NCI-H510A treated with DMSO at 0.1 percent for 48 hours (cell line): ENCODE measurements at places on chromosomes 3 and 15.

GRCh38 chr15:92989470-92989869 lies 89.3 kb downstream of the CHD2 start:
- no peak for DNase-seq

- no peak for DNase-seq
These were observed 115.1 kb downstream of the LIPC start for GRCh38 chr15:58546635-58547627.

DNA sequence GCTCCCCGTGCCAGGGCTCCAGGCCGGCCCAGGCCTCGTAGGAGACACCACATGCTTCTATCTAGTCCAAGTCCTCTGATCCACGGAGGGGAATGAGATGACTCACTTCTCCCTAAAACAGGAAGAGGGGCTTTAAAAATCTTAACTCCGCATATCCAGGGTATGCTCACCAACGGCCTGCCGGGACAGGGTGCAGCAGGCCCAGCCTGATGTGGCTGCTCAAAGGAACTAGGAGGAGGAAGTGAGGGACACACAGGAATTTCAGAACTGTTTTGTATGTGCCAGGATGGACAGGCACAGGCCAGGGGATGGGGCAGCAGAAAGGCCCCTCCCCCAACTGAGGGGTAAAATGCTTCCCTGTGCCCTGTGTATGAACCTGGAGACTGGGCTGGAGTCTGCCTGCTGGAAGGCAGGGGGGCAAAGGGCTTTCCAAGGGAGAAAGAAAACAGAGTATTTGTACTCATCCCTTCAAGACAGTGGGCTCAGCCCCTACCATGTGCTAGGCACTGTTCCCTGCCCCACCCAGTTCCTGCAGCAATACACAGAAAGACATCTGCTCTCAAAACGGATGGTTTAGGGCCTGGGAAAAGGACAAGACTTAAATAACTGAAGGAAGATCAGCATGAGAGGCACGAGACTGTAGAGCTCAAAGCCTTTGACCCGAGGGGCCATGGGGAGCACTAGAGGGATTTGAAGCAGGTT lies 22.1 kb downstream of the CHDH start:
- DNase-seq, result no peak

GRCh38 chr3:9815986-9816385 lies 5.9 kb downstream of the TTLL3 start:
- no peak for DNase-seq

DNA sequence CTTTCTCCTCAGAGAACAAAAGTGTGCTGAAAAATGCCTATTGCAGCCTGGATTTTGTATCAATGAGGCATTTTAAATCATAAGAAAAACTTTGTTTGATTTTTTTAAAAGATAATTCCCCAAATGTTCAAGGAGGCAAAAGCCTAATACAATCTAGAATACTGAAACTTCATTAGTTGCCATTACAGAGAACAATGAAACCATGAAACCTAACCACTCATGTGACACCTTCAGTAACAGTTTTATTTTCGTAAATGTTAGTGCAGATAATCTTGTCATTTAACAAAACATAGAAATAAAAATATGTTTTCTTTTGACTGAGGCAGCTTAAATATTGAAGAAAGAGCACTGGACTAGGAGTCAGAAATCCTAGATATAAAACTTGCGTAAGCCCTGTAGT lies 655.9 kb downstream of the RBMS3 start:
- no peak for DNase-seq

- no peak for DNase-seq
These were observed 730.6 kb upstream of the NECTIN3 start for GRCh38 chr3:110341047-110341446.

DNA sequence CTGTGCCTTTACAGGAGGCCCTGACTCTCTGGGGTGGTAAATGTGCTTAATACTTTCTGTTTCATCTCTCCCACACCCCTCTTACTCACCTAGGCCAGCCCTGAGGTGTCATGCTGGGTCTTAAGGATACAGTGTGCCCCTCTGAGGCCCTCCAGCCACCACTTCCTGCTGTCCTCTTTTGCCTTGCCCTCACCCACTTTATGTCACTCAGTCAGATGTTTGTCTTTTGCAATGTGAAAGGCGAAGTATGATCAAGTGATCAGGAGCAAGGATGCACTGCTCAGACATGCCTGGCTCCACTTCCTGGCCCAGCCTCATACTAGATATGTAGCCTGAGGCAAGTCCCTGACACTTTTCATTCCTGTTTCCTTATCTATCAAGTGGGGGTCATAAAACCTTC lies 339.0 kb upstream of the NR2E3 start:
- DNase-seq, result no peak

DNA sequence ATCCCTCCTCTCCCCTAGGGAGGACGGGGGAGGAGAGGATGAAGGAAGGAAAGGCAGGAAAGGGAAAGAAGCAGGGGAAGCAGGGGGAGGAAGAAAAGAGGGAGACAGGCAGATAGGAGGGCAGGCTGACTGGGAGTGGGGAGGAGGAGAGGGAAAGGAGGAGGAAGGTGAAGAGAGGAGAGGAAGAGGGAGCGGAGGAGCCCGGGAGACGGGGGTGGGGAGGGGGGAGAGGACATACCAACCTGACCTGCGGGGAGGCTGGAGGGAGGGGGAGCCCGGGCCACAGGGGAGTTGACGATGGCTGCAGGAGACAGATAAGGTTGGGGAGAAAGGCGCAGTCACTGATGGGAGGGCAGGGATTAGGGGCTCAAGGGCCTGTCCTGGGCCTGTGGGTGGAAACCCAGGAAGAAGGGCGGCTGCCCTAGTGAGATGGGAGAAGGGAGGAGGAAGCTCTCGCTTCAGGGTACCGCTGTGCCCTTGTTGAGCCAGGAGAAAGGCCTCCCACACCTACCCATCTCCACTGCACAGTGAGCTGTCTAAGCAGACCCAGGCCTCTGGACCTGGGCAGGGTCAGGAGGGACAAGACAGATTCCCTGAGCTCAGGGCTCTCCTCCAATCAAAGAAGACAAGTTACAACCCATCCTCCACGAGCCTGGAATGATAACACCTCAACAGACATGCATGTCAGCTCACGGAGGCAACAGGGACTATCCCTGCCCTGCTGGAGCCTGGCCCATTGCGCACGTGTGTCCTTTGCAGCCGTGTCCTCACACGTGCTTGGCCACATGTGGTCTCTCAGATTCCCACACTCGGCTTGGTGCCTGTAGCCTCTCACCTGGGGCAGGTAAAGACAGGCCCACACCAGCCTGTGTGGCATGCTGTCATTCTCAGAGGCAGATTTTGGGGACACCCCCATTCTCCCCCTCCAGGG lies 27.9 kb downstream of the C3orf18 start:
- DNase-seq, result no peak

GRCh38 chr15:74584779-74585178 lies 30.9 kb upstream of the CLK3 start:
- no peak for DNase-seq

- no peak for DNase-seq
These were observed 1.9 kb downstream of the SETD5 start for GRCh38 chr3:9399337-9399703.

DNA sequence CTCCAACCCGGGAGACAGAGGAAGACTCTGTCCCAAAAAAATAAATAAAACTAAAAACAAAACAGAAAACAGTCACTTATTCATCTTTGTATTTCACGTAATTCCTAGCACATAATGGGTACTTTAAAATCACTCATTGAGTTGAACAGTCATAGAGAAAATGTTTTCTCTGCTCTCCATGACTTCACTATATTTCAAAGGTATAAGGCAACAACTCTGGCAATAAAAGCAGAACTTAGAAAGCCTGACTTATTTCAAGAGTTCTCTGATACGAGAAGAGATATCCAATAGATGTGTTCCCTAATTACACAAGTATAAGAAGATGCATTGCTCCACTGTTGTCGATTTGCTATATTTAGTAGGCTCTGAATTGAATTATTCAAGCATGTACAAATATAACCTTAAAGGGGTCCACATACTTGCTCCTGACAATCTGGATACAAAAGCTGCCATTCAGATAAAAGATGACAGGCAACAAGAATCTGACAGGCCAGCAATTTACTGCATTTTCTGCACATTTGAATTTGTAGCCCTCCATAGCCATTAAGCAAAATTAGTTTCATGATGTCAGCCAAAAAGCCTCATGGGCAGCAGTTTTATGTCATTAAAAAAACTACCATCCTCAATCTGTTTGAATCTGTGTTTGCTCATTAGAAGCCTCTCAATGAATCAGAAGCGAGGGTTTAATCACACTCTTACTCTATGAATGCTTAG lies 47.9 kb downstream of the PEAK1 start:
- no peak for DNase-seq

DNA sequence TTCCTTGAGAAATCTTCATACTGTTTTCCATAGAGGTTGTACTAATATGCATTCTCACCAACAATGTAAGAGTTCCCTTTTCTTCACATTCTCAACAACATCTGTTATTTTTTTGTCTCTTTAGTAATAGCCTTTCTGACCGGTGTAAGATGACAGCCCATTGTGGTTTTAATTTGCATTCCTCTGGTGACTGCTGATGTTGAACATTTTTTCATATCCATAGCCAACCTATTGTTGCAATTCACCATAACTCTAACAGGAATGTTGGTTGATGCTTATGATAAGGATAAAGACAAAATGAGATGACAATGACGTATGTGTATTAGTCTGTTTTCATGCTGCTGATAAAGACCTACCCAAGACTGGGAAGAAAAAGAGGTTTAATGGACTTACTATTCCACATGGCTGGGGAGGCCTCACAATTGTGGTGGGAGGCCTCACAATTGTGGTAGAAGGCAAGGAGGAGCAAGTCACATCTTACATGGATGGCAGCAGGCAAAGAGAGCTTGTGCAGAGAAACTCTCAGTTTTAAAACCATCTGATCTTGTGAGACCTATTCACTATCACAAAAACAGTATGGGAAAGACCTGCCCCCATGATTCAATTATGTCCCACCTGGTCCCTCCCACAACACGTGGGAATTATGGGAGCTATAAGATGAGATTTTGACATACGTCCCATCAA lies 37.6 kb upstream of the RHCG start:
- no peak for DNase-seq

DNA sequence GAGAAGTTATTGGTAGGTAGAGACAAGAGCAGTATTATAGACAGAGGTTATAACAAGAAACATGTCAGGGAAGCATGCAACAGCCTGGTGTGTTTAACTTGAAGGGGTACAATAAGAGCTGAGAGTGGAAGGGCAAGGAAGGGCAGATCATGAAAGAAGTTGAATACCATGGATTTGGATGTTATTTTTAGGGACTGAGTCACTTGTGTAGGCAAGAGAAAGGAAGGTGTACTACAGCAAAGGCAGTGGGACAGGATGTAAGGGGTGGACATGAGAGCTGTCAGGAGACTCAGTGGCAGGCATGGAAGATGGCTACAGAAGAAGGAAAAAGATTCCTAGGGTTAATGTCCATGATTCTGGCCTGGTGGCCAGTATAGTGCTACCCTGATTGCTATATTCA lies 66.4 kb downstream of the TFG start:
- DNase-seq, result no peak

- no peak for DNase-seq
These were observed 40.8 kb upstream of the PRR23E start for GRCh38 chr3:127151992-127152650.

DNA sequence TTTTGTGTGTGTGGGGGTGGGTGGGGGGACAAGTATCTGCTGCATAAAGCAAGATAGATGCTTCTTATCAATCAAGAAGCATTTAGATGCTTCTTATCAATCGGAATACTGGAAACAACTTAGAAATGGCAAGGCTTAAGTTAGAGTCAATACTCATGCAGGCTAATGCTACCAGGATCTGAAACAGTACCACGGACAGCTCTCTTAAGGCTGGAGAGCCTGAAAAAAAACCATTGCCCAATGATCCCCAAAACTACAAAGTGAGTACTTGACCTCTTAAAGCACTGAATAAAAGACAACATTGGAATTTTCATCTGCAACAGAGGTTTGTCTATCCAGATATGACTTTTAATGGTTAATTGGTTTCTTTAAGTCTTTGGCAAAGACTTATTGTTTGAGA lies 262.3 kb downstream of the GAP43 start:
- no peak for DNase-seq

- DNase-seq, result no peak
These were observed 25.4 kb downstream of the DENND4A start for GRCh38 chr15:65766422-65767263.

DNA sequence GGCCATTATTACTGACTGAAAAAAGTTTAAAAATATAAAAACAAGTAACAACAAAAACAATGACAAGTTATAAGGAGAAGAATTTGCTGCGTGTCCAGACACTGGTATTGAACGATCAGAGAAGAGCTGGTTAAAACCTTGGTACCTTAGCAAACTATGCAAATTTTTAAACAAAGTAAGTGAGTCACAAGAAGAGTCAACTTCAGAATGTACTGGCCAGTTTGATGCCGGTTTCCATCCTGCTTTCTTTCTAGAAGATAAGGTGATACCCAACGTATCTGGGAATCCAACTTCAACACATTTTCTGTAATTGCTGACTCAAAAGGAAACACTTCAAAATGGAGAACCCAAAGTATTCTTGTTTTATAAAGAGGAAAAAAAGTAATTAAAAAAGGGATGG lies 49.8 kb downstream of the RUBCN start:
- DNase-seq, result no peak

- no peak for DNase-seq
These were observed 223.9 kb upstream of the TPM1 start for GRCh38 chr15:62818691-62819090.

DNA sequence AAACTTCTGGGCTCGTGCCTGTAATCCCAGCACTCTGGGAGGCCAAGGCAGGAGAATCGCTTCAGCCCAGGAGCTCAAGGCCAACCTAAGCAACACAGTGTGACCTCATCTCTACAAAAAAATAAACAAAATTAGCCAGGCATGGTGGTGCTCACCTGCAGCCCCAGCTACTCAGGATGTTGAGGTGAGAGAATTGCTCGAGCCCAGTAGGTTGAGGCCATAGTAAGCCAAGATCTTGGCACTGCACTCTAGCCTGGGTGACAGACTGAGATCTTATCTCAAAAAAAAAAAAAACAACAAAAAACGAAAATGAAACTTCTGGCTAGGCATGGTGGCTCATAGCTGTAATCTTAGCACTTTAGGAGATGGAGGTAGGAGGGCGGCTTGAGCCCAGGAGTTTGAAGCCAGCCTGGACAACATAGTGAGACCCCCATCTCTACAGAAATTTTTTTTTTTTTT lies 53.7 kb downstream of the PIK3CB start:
- no peak for DNase-seq

DNA sequence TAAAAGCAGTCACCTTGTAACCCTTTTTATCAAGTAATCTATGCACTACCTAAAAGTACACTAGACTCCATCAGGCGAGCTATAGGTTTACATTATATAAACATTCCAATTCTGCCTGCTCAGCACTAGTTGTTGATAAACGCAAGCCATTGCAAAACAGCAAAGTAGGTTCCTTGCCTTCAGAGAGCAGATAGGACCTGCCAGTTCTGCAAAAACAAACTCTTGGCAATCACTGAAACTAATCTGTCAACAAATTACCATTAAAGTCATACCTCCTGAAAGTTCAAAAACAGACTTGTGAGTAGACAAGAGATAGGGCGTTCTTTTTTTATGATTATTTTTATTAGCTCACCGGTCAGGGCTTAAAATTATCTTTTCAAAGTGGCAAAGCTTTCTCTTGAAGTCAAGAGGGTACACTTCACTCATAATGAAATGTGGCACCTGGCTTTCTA lies 392.5 kb downstream of the FOXP1 start:
- DNase-seq, result peak; percentile 45

- no peak for DNase-seq
These were observed 29.6 kb upstream of the IDH2 start for GRCh38 chr15:90131848-90132247.

GRCh38 chr15:23647421-23648370 lies at the start of gene MAGEL2:
MAGEL2 (minus strand) TSS chr15:23647867; CDS start chr15:23647742, 125 bp downstream.
- DNase-seq, result peak; percentile 25

GRCh38 chr3:43774799-43775198 lies 84.1 kb downstream of the ABHD5 start:
- DNase-seq, result no peak
